ENCODE measurements at places on chromosomes 7 and 10.
A peak's percentile ranks its signal among the peaks of the same experiment; 100 is the strongest.

DNA sequence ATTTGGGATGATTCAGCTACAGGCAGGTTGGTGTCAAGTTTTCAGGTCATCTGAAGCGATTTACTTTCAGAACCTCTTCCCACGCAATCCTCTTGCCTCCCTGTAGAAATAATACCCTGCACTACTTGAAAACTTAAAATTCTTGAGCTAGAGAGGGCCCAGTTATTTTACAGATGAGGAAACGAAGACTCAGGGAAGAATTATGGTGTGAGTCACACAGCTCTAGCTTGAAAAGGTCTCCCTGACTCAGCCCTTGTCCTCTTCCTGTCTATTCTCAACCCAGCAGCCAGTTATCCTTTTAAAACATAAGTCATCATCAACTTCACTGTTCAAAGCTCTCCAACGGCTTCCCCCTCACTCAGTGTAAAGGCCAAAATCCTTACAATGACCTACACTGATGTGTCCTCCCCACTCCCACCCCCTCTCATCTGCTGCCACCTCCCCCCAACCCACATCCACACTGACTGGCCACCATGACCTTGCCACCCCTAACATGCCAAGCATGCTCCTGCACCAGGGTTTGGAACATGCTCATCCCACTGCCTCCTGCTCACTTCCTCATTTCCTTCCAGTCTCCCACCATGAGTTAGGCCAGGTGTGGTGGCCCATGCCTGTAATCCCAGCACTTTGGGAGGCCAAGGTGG, 3.4 kb downstream of the DNMBP start:
- peak; percentile 84 for DNase-seq

- no peak for DNase-seq
These were observed 236.4 kb upstream of the CCDC6 start for GRCh38 chr10:60142736-60143135.

GRCh38 chr10:85187047-85187446, 858.7 kb downstream of the CCSER2 start:
- no peak for DNase-seq

DNA sequence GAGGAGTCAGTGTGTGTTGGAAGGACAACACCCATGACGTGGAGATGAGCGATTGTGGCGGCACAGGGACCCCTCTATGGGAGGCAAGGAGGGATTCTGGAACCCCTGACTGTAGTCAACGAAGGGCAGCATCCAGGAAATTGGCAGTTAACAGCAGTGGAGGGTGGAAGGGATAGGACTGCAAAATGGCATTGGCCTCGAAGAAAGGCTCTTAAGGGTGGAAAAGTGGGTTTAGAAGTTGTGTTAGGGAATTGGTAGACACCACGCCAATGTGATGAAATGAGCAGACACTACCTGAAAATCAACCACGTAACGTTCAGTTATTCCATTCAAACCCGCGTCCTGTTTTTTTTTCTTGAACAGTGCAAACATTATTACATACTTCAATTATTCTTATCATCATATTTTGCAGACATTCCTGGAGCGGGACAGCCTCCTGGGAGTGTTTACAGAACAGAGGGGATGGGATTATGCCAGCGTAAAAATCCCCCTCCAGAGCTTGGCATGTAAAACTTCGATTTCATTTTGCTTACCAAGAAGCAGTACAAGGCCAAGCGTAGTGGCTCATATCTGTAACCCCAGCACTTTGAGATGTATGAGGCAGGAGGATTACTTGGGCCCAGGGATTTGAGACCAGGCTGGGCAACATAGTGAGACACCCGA, 272.1 kb downstream of the WDR37 start:
- no peak for DNase-seq

GRCh38 chr10:93458821-93459257, 23.3 kb downstream of the MYOF start:
- peak; percentile 99 for DNase-seq

DNA sequence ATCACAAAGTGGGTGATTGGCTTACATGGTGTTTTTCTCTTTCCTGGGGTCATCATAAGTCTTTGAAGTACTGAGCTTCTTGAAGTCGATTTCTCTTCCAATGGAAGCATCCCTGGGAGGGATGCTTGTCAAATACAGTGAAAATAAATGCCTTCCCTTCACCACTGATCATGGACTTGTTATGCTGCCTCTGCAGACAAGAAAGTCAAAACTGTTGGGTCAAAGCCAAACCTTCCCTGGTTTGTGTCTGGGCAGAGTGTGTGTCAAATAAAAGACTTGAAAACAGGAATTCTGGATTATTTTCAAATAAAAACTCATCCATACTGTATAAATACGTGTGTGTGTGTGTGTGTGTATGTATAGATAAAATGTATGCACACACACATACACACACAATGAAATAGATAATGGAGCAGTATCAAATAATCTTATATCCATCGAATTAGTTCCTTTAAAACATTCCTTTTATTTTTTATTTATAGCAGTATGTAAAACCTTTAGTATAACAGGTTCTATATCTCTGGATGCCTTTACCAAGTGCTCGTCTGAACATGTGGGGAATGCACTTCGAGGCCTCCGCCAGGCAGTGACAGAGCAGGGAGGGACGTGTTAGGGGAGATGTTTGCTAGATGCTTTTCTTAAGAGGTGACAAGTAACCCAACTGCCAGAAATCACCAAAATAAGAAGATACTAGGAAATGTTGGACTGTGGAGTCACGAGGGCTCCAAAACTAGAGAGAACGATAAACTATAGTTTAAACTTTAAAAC, 27.2 kb upstream of the WNT16 start:
- DNase-seq, result no peak

DNA sequence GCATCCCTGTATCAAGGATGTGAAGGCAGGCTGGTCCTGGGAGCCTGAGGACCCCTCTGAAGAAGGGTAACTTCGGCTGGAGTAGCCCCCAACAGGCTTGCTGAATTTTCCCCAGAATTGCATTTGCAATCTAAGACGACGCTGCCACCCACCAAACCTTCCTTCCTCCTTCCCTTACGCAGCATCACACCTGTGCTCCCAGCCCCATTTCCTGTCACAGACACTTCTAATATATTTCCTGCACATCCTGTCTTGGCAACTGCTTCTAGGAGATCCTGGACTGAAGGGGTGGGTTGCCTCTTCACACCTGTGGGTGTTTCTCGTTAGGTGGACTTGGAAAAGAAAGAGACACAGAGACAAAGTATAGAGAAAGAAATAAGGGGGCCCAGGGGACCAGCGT, 9.4 kb upstream of the PGAM1 start:
- DNase-seq, result no peak

DNA sequence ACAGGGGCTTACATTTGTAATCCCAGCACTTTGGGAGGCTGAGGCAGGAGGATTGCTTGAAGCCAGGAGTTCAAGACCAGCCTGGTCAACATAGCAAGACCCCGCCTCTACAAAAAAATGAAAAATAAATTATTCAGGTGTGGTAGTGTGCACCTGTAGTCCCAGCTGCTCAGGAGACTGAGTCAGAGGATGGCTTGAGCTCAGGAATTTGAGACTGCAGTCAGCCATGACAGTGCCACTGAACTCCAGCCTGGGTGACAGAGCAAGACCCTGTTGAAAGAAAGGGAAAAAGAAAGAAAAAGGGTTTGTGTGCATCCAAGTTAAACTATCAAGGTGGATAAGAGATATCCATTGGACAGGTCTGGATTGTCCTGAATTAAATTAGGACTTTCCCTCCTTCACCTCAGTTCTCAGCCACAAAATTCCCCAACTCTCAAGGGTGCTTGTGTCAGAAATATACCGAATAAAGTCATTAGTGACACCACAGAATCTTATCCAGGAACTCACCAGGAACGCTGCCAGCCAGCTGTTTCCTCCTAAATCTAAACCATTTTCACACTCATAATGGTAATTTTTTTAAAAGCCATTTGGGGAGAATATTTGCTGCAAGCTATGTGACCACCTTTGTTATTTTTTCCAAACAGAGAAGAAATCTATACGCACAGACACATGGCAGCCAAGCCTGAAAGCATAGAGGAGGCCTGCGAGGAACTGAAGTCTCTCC, 12.0 kb downstream of the AFAP1L2 start:
- no peak for DNase-seq

GRCh38 chr7:2719007-2719406, 31.0 kb downstream of the AMZ1 start:
- no peak for DNase-seq

- DNase-seq, result no peak
These were observed 105.7 kb downstream of the C10orf105 start for GRCh38 chr10:71613877-71614276.

DNA sequence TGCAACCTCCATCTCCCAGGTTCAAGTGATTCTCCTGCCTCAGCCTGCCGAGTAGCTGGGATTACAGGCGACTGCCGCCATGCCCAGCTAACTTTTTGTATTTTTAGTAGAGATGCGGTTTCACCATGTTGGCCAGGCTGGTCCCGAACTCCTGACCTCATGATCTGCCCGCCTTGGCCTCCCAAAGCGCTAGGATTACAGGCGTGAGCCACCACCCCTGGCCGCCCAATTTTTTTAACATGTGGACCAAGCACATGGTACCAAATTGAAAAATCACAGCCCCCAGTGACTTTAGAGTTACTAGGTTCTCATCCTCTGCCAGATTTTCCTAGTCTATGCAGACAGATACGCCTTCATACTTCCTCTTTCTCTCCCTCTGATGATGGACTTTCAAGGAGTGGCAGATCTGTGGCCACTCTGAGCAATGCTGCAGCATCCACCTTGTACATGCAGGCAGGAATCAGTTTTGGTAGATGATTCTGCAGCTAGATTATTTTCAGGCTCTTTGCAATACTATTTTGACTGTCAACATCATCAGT, 34.0 kb upstream of the EZH2 start:
- DNase-seq, result no peak

- DNase-seq, result no peak
These were observed 111.0 kb upstream of the KMT2E start for GRCh38 chr7:104903044-104903443.

DNA sequence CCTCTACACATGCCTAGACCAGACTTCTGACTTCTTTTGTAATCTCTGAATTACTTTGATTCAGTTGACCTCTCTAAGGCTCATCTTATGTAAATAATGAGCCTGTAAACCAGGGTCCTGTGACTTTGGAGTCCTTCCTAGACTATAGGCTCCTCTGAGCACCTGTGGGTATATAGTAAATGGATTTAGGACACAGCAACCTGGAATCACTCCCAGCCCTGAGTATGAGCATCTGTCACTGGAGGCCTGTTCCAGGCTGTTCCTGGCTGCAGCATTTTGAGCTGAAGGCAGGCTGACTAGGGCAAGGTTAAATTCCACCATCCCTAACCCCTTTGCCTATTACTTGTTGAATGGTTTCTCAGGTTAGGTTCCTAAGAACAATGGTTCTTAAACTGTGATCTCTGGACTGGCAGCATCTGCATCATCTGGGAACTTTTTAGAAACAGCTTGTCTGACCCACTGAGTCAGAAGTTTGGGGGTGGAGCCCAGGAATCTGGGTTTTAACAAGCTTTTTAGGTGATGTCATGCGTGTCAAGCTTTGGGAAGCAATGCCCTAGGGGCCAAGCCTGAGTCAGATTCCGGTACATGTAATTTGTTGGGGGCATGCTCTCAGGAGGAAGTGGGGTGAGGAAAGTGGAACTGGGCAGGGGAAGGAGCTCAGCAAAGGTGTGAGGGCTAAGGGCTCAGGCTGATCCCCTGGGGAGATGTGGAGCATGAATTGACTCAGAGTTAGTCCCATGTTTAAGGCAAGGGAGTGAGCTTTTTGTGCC, 28.2 kb downstream of the MINDY4 start:
- peak; percentile 88 for DNase-seq

GRCh38 chr10:131703941-131704340, 196.9 kb upstream of the PPP2R2D start:
- DNase-seq, result no peak

DNA sequence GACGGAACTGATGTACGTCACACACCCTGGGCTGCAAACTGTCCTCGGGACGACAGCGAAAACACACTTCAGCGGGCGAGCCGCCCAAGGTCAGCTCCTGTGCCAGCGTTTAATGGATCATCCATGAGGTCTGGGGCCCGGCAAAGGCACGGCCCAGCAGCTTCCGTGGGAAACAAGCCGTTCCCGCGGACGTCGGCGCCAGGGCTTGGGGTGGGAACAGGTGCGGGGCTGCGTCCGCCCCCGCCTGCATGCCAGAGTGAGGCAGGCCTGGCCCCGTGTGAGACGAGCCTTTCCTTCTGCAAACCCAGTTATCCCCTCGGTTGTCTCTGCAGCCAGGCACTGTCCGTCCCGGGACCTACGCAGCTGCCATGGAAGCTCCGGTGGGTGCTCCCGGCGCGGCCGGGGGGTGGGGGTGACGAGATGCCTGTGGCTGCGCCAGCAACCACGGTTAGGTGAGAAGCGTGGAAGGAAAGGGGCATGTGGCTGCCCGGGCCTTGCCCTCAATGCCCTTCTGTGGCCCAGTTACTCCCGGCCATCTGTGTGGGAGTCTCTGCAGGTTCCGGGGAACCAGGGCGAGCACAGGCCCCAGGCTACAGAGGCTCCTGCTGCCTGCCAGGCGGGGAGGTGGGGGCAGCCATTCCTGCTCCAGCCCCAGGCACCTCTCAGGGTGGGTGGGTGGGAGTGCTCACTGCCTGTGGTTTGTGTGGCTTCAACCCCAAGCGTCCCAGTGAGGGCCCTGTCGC, 42.2 kb upstream of the PDGFA start:
- DNase-seq, result no peak

- DNase-seq, result no peak
These were observed 28.0 kb upstream of the CABCOCO1 start for GRCh38 chr10:61634746-61635145.

- DNase-seq, result peak; percentile 75
These were observed 695.1 kb downstream of the TNS3 start for GRCh38 chr7:46886669-46887374.

- DNase-seq, result no peak
These were observed 38.2 kb downstream of the HTRA1 start for GRCh38 chr10:122499491-122499941.

DNA sequence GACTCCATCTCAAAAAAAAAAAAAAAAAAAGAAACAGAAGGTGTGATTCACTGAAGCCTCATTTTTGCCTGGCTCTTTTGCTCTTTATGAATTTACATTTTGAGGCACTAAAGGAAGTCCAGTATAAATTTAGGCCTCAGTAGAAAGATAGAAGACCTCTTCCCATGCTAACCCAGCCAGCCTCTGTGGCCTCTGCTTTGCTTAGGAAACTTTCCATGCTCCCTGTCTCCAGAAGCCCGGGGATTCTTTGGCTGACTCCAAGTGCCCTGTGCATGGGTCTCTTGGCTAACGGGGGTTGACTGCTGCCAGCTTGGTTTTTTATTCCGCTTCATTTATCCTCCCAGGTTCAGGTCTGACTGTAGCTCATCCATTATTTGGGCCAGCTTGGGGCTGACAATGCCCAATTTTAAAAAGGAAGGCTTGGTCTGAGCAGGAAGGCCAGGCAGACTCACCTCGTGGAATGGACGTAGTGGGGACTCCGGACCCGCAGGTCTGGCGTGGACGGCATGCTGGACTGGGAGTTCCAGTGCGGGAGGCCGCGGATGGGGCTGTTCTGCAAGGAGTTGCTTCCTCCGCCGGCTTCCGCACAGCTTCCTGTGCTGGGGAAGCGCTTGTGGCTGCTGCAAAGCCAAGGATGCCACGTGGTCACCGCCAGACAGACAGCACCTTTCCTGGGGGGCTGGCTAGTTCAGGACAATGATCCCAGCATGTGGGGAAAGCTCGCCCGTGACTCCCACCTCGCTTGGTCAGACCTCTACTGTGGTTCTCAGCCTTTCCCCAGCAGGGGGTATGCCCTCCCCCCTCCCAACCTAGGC, 72.3 kb downstream of the PRPF18 start:
- DNase-seq, result no peak

Data from islet precursor cell (in vitro differentiated cells).